ENCODE measurements at places on chromosomes 3 and 15. TPM values are rescaled to one million over a fixed set of nuclear protein-coding genes. Genes with fewer than 3 reads are reported as not detected.

The LTK gene
- total RNA-seq: 0.02 TPM

- no peak for DNase-seq
Observed at GRCh38 chr15:27361438-27361837, 390.5 kb downstream of the GABRG3 start.

The LMLN gene
- 3.2 TPM for total RNA-seq

The DNASE1L3 gene
- total RNA-seq: not detected

GRCh38 chr3:47803480-47804025, 615 bp downstream of the DHX30 start:
- DNase-seq: no peak

The SUCNR1 gene
- total RNA-seq: 3.8 TPM

DNA sequence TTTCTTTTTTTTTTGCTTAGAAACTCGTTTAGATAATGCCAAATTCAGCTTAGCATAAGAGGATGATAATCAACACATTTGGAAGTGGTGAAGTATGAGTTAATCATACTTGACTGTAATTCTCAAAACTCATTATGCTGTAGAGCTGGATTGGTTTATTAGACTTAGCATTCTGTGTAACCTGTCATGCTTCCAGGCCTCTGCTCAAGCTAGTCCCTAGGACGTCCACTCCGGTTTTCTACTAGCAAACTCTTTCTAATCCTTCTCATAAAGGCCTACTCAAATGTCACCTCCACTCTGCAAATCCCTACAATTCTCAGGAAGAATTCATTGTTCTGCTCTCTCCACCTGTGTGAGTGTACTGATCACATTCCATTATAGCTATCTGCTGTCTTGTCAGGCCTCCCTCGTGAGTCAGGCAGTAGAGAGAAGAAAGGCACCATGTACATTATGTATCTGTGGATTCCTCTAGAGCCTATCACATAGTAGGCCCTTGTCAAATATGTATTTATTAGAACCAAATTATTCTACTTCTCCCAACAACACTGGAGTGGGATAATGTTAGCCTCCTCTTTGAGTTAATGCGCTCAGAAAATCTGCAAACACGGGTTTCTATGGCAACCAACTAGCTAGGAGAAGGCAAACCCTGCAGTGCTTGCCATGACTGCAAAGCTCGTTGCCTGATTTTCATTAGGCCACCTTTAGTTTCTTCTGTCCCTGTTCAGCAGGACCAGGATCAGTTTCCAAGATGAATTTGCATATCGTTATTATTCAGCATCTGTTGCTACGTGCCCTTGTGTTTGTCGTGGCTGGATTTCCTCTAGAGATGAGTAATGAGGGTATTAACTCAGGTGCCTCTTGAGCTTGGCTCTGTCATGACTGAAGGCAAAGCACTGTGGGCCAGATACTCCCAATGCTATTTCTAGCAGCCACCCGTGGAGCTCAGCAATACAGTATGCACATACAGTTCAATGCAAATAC, 30.7 kb downstream of the ATP13A5 start:
- DNase-seq: no peak

GRCh38 chr15:89672221-89673164, 6.7 kb downstream of the PLIN1 start:
- no peak for DNase-seq

The EPB42 gene
- not detected for total RNA-seq

- DNase-seq: no peak
Observed at GRCh38 chr15:48469271-48469670, 138.0 kb downstream of the DUT start.

GRCh38 chr3:171396048-171396447, 64.2 kb downstream of the TNIK start:
- DNase-seq: no peak

GRCh38 chr15:43314171-43314570, 16.2 kb downstream of the LCMT2 start:
- no peak for DNase-seq

The SMAD6 gene
- total RNA-seq: 4.8 TPM

GRCh38 chr3:43290956-43291355, 4.6 kb downstream of the SNRK start:
- DNase-seq: no peak

- DNase-seq: no peak
Observed at GRCh38 chr15:93954985-93955571, 276.3 kb upstream of the MCTP2 start.

DNA sequence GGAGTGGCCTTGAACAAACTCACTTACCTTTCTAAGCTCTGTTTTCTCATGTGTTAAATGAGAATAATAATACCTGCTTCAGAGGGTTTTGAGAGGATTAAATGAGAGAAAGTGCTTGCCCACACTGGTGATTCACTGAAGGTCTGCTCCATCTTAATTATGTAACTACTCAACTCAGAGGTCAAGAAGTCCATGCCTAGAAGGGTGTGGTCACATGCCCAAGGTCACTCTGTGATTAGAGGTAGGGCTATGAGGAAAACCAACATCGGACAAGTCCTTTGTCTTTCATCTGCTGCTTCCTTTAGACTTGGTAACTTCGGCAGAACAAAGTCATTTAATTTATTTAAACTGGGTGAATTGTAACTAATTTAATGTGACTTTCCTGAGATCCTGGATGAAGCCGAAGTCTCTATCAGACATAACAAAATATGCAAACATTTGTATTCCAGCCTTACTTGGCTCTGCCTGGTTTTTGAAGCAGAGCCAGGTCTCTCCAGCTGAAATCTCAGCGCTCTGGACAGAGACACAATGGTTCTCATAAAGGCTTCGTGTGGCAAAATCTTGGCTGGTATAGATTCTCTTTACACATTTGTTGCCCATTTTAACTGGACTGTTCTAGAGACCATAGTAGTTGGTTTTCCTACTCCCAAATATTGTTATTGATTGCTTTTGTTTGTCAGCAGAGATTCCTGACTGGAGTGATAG, 3.0 kb downstream of the CHRNA7 start:
- DNase-seq: no peak

GRCh38 chr3:44337248-44337785, 1.2 kb upstream of the TCAIM start:
- no peak for DNase-seq

GRCh38 chr15:59313641-59314332, 58.9 kb downstream of the MYO1E start:
- no peak for DNase-seq

DNA sequence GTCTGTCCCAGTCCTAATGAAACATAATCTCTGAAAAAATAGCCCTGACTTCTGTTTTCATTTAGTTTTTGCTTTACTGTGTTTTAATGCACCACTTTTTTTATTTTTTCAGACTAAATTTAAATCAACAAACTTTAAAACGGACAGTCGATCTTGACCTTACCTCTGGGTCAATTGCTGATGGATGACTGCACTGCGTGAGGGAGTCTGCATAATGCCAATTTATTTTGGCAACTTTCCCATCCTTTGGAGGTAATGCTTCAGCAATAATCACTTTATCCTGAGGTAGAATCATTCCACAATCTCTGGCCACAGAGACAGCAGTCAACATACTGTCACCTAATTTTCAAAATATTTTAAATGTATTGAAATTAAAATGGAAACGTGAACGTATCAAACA, 32.5 kb upstream of the GP5 start:
- no peak for DNase-seq

The SLC7A14 gene
- total RNA-seq: not detected

The ALPK3 gene
- 0.05 TPM for total RNA-seq

Data from NCI-H460 (cell line).